CD4-positive, alpha-beta T cell (primary cell): ENCODE measurements at places on chromosomes 7 and 10.

DNA sequence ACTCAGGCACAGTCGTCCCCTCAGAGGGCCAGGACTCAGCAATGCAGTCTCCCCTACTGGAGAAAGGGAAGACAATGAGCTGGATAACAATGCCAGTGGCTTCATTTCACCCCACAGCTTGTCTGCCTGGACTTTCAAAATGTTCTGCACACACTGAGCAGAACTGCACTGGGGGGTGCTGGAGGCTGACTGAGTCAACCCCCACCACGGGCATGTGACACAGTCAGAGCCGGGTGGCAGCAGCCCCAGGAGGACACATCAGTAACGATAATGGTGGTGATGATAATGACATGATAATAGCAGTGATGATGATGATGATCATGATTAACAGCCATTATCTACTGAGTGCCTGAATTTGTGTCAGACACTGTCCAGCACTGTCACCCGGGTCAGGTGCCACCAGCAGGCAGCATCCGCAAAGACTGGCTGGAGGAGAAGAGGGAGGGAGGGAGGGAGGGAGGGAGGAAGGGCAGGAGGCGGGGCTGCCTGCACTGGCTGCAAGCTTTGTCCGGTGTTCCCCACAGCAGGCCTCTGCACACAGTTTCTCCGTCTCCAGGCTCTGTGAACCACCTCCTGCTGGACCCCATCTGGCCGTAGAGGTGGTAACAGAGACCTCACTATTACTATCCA, 67.4 kb downstream of the PLXNA4 start:
- no peak for DNase-seq

GRCh38 chr7:26237035-26237807, 35.7 kb downstream of the CBX3 start:
- DNase-seq: no peak

- DNase-seq: no peak
These were observed 25.0 kb upstream of the PCBD1 start for GRCh38 chr10:70913191-70913892.

GRCh38 chr7:70400829-70401380, 731.0 kb upstream of the GALNT17 start:
- no peak for DNase-seq

GRCh38 chr7:4831723-4832495, 29.9 kb downstream of the PAPOLB start:
- no peak for DNase-seq

DNA sequence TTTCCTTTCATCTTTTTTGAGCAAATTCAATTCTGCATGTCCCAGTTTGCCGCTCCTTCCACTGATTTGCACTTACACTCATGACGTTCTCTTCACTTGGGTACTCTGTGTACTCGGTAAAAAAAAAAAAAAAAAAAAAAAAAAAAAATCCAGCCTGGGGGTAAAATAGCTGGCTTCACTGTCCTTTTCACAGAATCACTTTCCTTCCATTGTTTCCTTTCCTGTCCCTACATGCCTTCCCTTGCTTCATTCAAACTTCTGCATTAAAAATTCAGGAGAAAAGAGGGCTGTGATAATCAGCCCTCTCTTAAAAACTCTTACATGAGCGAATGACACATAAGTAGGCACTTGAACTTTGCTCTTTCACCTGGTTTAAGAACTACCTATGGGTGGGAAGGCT, 8.7 kb downstream of the ANKRD1 start:
- no peak for DNase-seq

- DNase-seq: no peak
These were observed 8.1 kb downstream of the TFAM start for GRCh38 chr10:58393317-58393716.

DNA sequence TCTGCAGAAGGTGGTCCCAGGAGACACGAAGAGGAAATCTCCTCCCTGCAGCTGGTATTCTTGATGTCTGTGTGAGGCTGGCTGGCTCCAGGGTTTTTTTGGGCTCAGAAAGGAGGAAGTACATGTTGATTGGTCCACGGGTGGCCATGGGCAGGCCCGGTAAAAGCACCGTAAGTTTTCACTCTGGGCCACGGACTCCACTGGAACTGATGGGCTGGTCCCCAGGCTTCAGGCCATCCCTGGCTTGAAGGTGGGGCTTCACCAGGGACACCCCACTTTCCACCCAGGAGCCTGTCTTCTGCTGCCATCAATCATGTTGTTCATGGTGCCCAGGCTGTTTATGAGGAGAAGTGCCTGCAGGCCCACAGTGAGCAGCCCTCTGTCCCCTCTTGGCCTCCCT, 736.8 kb downstream of the PCDH15 start:
- DNase-seq: no peak

DNA sequence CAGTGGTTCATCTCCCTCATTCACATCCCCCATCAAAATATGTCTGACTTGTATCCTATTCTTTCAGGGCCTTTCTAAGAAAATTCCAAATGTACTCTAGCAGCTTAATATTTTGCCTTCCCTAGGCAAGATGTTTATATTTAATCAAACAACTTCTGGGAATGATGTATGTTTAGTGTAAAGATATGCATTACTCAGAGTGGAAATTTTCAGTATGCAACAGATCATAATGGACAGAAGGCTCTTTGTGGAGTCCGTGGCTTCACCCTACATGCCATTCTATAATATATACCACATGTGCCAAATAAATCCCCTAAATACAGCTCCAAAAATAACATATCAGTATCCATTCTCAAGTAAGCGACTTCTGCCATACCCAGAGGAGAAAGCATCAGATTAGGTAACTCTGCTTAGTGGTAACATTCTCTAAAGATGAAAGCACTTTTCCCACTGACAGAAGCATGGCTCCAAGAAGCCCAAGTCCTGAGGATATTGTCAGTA, 316.6 kb downstream of the KCNMA1 start:
- DNase-seq: no peak

DNA sequence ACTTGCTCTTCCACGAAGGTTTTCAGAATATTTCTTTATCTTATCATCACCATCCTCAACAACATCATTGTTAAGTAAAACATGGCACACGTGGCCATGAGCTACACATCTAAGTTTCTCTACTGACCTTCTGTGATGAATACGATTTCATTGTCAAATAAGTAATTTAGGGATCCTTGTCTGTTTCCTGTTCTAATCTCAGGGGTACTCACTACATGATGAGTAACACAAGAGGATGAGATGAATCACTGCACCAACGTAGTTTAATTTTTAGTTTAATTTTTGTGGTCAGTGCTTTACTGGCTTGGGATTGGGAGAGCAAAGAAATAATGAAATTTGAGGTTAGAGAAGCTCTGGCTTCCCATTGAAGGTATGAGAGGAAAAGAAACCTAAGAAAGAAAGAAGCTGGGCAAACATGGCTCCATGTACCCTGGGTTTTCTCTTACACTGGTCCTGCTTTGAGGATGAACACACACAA, 461.9 kb upstream of the KLF6 start:
- no peak for DNase-seq

DNA sequence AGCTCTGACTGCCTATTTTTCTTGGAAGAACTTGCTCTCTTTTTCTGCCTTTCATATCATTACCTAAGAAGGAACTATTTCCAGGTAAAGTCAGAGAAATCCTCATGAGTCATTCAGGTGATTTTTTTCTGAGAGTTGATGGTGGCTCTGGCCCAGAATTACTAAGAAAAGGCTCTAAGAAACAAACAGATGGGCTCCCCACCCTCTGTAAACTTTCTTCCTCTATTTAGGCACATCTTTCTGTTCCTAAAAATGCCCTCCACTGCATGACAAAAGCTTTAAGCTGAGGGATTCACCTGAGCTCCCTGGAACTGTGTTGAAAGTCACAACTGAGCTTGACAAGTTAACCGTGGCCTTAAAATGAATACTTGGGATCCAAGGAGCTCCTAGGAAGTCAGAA, 1.6 kb downstream of the OLAH start:
- DNase-seq: no peak

DNA sequence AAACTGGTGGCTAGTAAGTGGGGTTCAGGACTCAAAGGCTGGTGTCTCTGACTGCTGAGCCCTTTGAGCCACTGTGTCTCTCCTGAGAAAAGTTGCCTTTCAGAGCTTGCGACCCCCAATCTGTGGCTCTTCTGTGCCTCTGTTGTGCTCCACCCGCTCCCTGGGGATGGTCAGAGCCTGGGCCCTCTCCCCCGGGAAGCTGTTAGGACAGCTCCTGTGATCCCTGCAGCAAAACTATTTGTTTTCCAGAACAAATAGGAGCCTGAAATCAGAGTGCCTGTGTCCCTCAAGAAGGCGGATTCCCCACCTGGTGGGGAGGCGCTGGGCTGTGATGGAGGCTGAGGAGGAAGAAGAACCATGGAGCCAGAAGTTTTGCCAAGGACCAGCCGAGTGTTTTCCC, 56.4 kb upstream of the MXI1 start:
- no peak for DNase-seq

DNA sequence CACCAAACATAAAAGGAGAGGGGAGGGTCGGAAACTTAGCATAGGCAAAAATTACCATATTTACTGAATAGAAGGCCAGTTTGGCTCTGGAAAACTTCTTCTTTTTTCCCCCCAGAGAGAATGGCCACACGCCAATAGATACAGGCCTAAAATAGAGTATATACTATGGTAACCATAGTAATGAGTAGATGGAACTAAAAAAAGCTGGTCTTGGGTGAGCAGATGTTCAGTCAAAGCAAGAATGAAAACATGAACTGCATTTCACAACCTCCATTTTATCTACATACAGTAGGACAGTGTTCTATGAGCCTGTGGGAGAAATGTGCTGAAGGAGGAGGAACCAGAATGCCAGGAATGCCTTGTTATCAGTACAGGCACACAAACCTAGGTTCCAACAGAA, 141.7 kb upstream of the SEMA3A start:
- DNase-seq: no peak

- DNase-seq: no peak
These were observed 311.7 kb downstream of the BICC1 start for GRCh38 chr10:58824396-58824795.

GRCh38 chr7:70634610-70635068, 497.3 kb upstream of the GALNT17 start:
- DNase-seq: no peak

DNA sequence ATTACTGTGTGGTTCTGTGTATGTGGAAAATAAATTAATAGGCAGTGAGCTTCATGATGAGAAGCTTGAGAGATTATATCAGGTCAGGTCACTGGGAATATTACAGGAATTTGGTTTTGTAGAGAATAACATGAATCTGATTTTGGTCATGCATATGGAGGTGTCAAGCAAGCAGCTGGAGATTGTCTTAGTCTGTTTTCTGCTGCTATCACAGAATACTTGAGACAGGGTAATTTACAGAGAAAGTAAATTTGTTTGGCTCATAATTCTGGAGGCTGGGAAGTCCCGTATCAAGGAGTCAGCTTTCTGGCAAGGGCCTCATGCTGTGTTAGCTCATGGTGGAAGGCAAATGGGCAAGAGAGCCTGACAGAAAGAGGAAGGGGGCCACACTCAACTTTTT, 120.7 kb upstream of the FAM3C start:
- DNase-seq: no peak

DNA sequence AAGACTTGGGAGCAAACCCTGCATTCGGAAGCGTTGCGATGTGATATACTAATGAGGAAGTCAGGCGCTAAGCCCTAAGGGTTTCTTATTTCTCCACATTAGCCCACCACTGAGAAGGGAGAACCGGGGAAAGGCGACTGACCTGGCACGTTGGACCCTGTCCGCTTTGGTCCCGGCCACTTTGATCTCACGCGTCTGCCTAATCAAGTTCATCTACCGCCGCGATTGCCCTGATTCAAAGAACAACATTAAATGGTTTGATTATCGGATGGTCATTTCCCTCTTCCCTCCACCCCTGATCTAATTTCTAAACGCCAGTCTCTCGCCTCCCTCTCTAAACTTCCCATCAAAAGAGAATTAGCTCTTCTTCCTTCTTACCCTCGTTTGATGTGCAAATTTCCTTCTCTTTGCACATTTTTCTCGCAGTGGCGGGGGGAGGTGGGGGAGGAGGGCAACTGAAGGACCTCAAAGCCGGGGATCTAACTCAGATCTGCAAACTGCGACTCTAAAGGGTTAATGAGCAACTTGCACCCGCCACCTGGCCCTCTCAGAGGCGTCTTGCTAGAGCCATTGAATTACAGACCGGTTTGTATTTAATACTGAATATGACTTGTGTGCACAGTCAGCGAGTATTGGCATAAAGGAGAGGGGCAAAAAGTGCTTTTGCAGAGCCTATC, 687 bp upstream of the DKK1 start:
- DNase-seq: no peak

DNA sequence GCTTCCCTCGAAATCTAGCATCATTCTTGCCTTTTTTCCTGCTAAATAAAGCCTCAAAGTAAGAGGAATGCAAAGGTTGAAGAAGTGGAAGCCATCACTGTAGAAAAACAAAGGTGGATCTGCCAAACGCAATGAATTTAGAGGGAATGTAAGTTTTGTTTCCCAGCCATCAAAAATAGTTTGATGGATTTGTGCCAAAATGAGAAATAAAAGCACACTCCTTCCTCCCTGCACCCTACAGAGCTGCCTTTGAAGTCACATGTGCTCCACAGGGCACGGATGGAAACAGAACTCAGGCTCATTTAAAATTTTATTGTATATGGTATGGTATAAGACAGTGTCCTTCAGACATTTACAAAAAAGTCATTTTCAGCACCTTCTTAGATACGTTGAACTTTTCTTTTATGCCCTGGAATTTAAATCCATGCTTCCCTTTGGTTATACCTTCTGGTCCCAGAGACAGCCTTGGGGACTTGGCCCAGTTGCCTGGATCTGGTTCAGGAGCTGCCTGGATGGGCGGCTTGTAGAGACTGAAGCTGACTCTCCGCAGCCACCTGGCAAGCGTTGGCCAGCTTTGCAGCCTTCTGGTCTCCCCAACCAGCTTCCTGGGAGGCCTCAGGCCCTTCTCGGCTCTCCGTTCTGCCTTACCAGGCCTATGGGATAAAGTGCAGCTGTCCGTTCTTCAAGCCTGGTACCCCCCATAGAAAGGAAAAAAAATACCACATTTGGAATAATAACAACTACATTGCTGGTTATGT, 228.5 kb upstream of the NEBL start:
- no peak for DNase-seq

GRCh38 chr10:125980521-125981035, 84.2 kb downstream of the FANK1 start:
- DNase-seq: no peak

GRCh38 chr10:132321726-132322125, 10.3 kb upstream of the LRRC27 start:
- DNase-seq: no peak

- no peak for DNase-seq
These were observed 200.9 kb downstream of the FAM107B start for GRCh38 chr10:14573666-14574261.

GRCh38 chr7:19269301-19269700, 124.1 kb upstream of the FERD3L start:
- DNase-seq: no peak

DNA sequence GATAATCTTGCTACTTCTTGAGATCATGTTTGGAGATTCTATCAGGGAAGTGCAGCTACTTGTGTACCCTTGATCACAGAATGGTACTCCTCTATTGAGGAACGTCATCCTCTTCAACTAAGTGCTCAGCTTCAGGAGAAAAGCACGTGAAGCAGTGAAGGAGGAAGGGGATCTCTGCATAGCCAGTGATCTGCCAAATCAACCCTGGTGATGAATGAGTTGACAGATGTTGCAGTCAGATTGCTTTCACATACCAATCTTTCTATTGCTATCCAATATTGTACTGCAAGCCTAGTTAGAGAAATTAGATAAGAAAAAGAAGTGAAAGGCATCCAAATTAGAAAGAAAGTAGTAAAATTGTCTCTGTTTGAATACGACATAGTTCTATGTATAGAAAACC, 309.4 kb downstream of the TWIST1 start:
- no peak for DNase-seq
